ENCODE measurements at places on chromosomes 12 and 14.

DNA sequence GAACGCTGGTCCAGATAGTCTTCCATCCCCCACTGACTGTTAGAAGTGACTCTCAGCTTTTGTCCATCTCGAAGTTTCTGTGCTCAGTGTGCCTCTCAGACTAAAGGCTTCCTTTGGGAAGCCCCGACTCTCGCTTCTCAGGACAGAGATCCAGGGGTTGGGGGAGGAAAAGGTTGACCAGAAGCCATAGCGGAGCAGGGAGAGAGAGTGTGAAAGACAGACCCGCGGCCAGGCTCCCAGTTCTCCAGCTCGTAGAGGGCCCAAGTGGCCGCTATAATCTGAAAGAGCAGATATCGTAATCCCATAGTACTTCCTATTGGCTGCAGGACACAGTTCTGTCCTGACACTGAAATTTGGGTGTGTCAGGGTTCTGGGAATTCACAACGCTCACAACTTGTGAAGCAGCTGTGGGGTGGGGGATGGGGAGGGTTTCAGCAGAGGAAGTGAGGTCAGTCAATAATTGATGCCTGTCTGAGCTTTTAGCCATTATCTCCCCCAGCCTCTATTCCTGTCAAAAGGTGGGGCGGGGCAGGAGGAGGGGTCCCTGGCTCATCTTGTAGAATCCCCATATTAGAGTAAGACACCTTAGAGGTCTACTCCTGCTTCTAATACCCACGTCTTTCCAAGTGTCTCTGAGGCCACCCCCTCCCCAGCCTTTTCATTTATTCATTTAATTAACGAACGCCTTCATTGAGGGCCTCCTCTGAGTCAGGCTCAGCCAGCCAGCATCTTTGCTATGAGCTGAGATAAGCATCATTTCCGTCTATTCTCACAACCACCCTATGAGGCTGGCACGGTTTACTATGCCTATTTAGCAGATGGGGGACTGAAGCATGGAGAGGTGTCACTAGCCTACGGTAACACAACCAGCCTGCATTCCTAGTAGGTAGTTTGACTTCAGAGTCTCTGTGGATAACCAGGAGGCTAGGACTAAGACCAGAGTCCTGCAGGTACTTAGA lies 1.6 kb upstream of the ACVRL1 start:
- no peak for DNase-seq

DNA sequence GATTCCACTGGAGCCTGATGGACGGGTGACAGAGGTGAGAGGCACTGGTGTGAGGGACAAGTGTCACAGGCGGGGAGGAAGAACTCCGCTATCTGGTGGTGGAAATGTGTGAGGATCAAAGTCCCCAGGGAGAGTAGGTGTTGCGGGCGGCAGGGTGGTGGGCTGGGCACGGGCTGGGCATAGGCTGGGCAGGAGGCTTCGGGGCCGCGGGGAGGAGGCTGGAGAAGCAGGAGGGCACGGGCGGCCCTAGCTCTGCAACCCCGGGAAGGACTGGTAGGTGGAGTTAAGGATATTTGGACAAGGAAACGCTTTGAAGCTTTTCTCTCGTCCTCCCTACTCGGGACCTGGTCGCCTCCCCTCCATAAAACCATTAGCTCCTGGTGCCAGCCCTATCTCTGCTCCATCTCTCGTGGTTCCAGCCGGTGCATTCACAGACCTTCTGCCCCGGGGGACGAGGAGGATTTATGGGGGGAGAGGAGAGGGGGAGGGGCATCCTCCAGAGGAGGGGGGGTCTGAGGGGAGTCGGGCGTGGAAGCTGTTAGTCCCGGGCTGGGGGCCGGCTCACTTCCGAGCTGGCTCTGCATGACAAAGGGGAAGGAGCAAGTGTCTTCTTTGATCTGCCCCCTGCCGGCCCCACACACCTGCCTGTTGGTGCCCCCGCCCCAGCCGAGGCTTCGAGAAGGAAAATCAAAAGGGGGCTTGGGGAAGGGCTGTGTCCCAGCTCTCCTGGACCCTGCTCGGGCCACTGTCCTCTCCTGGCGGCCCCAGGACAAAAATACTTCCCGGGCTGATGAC lies 504 bp downstream of the WNT5B start:
- no peak for DNase-seq

GRCh38 chr12:93387780-93388179 lies 10.1 kb downstream of the NUDT4 start:
- DNase-seq: no peak

GRCh38 chr14:62674563-62675237 lies 370.6 kb downstream of the KCNH5 start:
- no peak for DNase-seq

GRCh38 chr12:78802593-78802992 lies 62.0 kb upstream of the SYT1 start:
- no peak for DNase-seq

All from NCI-H2081 treated with DMSO at 0.1 percent for 48 hours (cell line).